ENCODE measurements at places on chromosomes 2 and 18.

DNA sequence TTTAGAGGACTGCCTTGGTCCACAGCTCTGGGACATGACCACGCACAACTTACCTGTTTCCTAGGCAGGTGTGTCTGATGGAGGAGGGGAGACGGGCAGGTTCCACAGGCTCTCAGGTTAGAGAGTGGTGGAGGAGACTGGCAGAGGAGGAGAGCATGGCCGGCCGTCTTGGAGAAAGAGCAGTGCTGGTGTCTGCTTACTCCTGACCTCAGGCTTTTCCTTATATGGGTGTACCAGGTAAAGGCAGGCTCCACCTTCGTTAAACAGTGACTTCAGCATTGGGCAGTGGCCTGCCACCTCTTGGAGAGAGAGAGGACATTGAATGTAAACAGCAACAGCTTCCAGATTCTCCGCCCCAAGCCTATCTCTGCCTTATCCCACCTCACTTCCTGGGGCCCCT, at the start of gene CAPN13:
Gene CAPN13, minus strand, starts transcription at position 198 of the 400 bp plus-strand sequence. CDS start 20,121 bp downstream, outside the sequence.
- H3K27ac ChIP-seq: no peak within 1 kb of the TSS
- H3K4me3 ChIP-seq: no peak within 1 kb of the TSS
- no peaks in the 10 kb centered on the region for H3K4me1 ChIP-seq
- no peak for DNase-seq

- no peak overlapping the region for H3K4me3 ChIP-seq
- H3K4me1 ChIP-seq: peaks cover 28% of the 10 kb centered on the region
- H3K27me3 ChIP-seq: no peaks in the 10 kb centered on the region
- DNase-seq: peak; percentile 47
- no peak overlapping the region for H3K27ac ChIP-seq
Observed at GRCh38 chr2:28378679-28379584, 13.7 kb upstream of the FOSL2 start.

- no peak overlapping the region for H3K27ac ChIP-seq
- H3K4me3 ChIP-seq: no peak overlapping the region
- peaks cover 55% of the 10 kb centered on the region for H3K36me3 ChIP-seq
- DNase-seq: no peak
- no peaks in the 10 kb centered on the region for H3K27me3 ChIP-seq
Observed at GRCh38 chr2:101844055-101844635, 146.6 kb downstream of the MAP4K4 start.

- H3K4me3 ChIP-seq: no peak overlapping the region
- no peak overlapping the region for H3K27ac ChIP-seq
- no peaks in the 10 kb centered on the region for H3K4me1 ChIP-seq
- H3K27me3 ChIP-seq: no peaks in the 10 kb centered on the region
- DNase-seq: no peak
Observed at GRCh38 chr2:65562890-65563289, 130.5 kb upstream of the SPRED2 start.

DNA sequence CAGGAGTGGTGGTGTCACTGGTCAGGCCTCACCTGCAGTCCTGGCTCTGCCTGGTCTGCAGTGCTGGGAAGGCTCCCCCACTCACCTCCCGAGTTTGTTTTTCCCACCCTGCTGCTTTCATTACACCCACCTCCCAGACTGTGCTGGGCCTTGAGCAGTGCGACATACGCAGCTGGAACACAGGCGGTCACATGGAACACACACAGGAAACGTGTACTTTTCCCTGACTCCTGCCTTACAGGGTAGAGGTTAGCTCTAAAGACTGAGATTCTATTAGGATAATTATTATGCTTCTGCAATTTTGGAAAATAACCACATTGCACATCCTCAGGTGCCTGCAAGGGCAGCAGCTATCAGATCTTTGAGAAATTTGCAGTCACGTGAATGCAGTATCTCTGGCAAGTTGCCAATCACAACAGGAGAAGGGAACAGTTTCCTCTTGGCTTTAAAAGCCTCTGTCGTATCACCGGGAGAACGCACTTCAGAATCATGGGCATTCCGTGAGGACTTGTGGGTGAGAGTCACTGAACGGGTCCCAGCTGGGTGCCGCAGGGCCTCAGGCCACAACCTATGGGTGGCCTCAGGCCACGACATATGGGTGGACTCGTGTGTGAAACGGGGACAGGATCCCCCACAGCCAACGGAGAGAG, 136.5 kb downstream of the ZNF236 start:
- no peak overlapping the region for H3K27ac ChIP-seq
- H3K27me3 ChIP-seq: no peaks in the 10 kb centered on the region
- DNase-seq: no peak
- no peak overlapping the region for H3K4me3 ChIP-seq

GRCh38 chr2:75025633-75026380, 67.4 kb downstream of the POLE4 start:
- no peaks in the 10 kb centered on the region for H3K36me3 ChIP-seq
- DNase-seq: no peak
- no peak overlapping the region for H3K27ac ChIP-seq

DNA sequence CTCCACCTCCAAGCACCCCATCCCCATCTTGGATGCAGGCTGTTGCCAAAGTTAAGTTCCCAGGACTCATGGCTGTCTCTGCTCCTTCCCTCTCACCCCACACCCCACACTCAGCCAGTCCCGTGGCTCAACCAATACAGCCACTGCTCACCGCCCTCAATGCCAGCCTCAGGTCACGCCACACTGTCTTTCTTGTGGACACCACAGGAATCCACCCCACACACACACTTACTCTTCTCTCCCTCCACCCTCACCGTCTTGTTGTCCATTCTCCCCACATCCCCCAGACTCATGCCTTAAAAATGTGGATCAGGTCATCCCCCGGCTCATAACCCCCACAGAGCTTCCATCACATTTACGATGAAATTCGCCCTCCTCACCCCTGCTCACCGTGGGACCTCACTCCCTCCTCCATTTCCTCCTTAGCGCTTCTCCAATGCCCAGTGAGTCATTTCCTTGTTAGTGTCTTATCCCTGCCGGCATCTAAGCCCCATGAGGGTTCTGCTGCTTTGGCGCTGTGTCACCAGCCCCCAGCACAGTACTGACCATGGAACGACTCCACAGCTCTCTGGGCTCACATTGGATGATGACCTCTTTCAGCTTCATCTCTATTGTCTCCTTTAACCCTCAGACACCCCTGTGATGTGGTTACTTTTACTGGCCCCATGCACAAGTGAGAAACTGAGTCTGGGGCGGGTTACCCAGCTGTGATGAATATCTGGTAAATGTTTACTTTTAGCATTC, 13.8 kb downstream of the MLPH start:
- no peak overlapping the region for H3K4me3 ChIP-seq
- H3K36me3 ChIP-seq: no peaks in the 10 kb centered on the region
- no peak overlapping the region for H3K27ac ChIP-seq
- H3K4me1 ChIP-seq: no peaks in the 10 kb centered on the region
- no peaks in the 10 kb centered on the region for H3K27me3 ChIP-seq

- H3K4me1 ChIP-seq: peaks cover 43% of the 10 kb centered on the region
- no peak overlapping the region for H3K27ac ChIP-seq
- no peak for DNase-seq
- peaks cover 5% of the 10 kb centered on the region for H3K36me3 ChIP-seq
- H3K4me3 ChIP-seq: no peak overlapping the region
- H3K27me3 ChIP-seq: no peaks in the 10 kb centered on the region
Observed at GRCh38 chr18:79525556-79526467, 130.1 kb downstream of the NFATC1 start.
